ENCODE measurements at places on chromosomes 1 and 21. TPM values are rescaled to one million over a fixed set of nuclear protein-coding genes. Genes with fewer than 3 reads are reported as not detected.

GRCh38 chr1:224539971-224540370 is 76.1 kb upstream of the CNIH3 start:
- no peak for DNase-seq

- DNase-seq = peak; percentile 99
Measured at GRCh38 chr1:24379733-24380315, 33.8 kb downstream of the STPG1 start.

- DNase-seq = no peak
Measured at GRCh38 chr1:201942129-201942495, 4.2 kb downstream of the LMOD1 start.

ZNF593OS gene
- total RNA-seq = not detected

ZNF436 gene
- total RNA-seq = 11.8 TPM

ITLN2 gene
- not detected for total RNA-seq
